ENCODE measurements at places on chromosomes 3 and 15.

GRCh38 chr3:133757701-133758567 lies 11.7 kb downstream of the TF start:
- DNase-seq, result no peak

DNA sequence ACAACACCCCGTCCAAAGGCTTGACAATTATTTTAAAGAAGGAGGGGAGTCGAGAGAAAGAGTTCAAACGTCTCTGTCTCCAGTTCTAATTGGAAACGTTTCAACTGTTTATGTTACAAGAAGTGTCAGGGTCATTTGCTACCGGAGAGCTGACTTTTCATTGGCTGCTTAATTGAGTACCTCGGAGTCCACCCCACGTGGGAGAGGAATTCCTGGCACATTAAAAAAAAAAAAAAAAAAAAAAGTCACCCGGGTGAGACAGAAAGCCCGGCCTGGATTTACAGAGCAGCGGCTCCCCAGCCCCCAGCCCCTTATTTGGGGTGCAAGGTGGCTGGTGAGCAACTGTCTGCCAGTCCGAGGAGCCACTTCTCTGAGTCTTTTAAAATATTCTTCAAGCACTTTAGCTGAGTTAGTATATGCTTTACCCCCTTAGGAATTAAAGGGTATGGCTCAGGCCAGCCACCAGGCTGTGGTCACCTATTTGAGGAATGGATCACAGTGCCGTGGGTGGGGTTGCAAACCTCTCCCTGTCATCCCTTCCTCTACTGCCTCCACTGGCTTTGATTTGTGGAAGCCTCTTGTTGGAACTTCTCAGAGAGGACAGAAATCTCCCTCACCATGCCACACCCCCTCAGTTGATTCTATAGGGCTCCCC lies 3.9 kb upstream of the TLE3 start:
- peak; percentile 94 for DNase-seq

- DNase-seq, result no peak
Observed at GRCh38 chr3:198017090-198017489, 57.1 kb downstream of the LMLN start.

DNA sequence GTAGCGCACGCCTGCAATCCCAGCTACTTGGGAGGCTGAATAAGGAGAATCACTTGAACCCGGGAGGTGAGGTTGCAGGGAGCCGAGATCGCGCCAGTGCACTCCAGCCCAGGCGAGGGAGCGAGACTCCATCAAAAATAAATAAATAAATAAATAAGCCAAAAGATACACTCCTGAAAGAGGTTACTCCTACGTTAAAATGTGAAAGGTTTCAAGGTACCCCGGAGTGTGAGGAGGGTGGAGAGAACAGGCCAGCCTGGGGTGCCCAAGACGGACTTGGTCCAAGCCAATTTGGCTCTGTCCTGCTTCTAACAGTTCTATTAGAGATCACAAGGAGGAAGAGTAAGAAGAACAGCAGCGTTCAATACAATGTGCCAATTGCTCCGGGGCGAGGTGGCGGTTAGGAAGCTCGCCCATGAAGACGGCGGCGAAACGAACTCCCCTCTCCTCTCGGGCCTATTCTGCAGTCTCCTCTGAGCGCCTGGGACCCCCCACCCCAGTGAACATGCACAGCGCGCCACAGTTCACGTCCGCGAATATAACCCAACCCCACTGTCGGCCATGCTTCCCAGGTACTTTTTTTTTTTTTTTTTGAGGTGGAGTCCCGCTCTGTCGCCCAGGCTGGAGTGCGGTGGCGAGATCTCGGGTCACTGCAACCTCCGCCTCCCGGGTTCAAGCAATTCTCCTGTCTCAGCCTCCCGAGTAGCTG lies 942 bp downstream of the ELP6 start:
- peak; percentile 24 for DNase-seq

GRCh38 chr3:14810070-14810791 lies 8.5 kb upstream of the FGD5 start:
- peak; percentile 65 for DNase-seq

All from umbilical cord (tissue), 2 donors.